ENCODE measurements at places on chromosomes 1 and 21. TPM values are rescaled to one million over a fixed set of nuclear protein-coding genes. Genes with fewer than 3 reads are reported as not detected.

TSHB gene
- not detected for total RNA-seq

KRTAP19-3 gene
- not detected for total RNA-seq

DDAH1 gene
- 0.24 TPM for total RNA-seq

TM2D1 gene
- 24.5 TPM for total RNA-seq

RNU1-2 gene
- 2,231 TPM for total RNA-seq

OR2L5 gene
- not detected for total RNA-seq

GRIK1 gene
- 0.44 TPM for total RNA-seq

CLEC20A gene
- not detected for total RNA-seq

MTFR1L gene
- total RNA-seq: 54.3 TPM

TCEA3 gene
- 0.55 TPM for total RNA-seq

CASQ2 gene
- not detected for total RNA-seq

GUCA2A gene
- total RNA-seq: not detected

MAPKAPK2 gene
- total RNA-seq: 94.2 TPM

C8A gene
- total RNA-seq: 0.09 TPM

SLC45A1 gene
- not detected for total RNA-seq

SLC1A7 gene
- total RNA-seq: not detected

TSPAN1 gene
- 0.58 TPM for total RNA-seq

G0S2 gene
- 37.4 TPM for total RNA-seq

KIF21B gene
- 13.4 TPM for total RNA-seq

CYP4Z1 gene
- total RNA-seq: not detected

TRIM17 gene
- total RNA-seq: not detected

ALX3 gene
- total RNA-seq: not detected

PACC1 gene
- total RNA-seq: 14.7 TPM

ST6GALNAC3 gene
- 0.29 TPM for total RNA-seq

PLA2G2C gene
- 0.13 TPM for total RNA-seq

RPTN gene
- total RNA-seq: not detected

PGLYRP4 gene
- total RNA-seq: 0.13 TPM

ZBTB7B gene
- total RNA-seq: 46.5 TPM

MIS18A gene
- total RNA-seq: 58.1 TPM

SPRR1B gene
- not detected for total RNA-seq

VHLL gene
- total RNA-seq: not detected

RIPPLY3 gene
- not detected for total RNA-seq

NKAIN1 gene
- total RNA-seq: not detected

LORICRIN gene
- total RNA-seq: not detected

ITPKB gene
- total RNA-seq: 0.27 TPM

RHEX gene
- total RNA-seq: not detected

LRRC71 gene
- 1.2 TPM for total RNA-seq

ANKRD35 gene
- total RNA-seq: not detected

FGR gene
- total RNA-seq: 0.38 TPM

KLF17 gene
- not detected for total RNA-seq

DHRS3 gene
- total RNA-seq: 109 TPM

TENT5C gene
- total RNA-seq: 7.7 TPM

ADGRL4 gene
- total RNA-seq: not detected

HEATR1 gene
- 113 TPM for total RNA-seq

WNT3A gene
- not detected for total RNA-seq

LCE1F gene
- not detected for total RNA-seq

HJV gene
- 2.1 TPM for total RNA-seq

DMBX1 gene
- total RNA-seq: 3.8 TPM

IL24 gene
- not detected for total RNA-seq

DNAJC28 gene
- total RNA-seq: 0.82 TPM

HAO2 gene
- total RNA-seq: not detected

RBP7 gene
- not detected for total RNA-seq

SYT2 gene
- 0.02 TPM for total RNA-seq

OPRD1 gene
- 0.02 TPM for total RNA-seq

CD84 gene
- total RNA-seq: 2.5 TPM

OR10Z1 gene
- not detected for total RNA-seq

MCOLN2 gene
- total RNA-seq: 0.18 TPM

NBPF20 gene
- total RNA-seq: 1.4 TPM

Measured in K562 (cell line).